ENCODE measurements at places on chromosomes 7 and 10. TPM values are rescaled to one million over a fixed set of nuclear protein-coding genes. Genes with fewer than 3 reads are reported as not detected.

GRCh38 chr7:36682102-36682501 is 42.2 kb downstream of the AOAH start:
- H3K27ac ChIP-seq: no peak overlapping the region
- no peaks in the 10 kb centered on the region for H3K36me3 ChIP-seq
- no peak for DNase-seq

GRCh38 chr7:97096037-97096436 is 21.5 kb upstream of the SDHAF3 start:
- H3K27me3 ChIP-seq: no peaks in the 10 kb centered on the region
- no peaks in the 10 kb centered on the region for H3K4me1 ChIP-seq
- no peaks in the 10 kb centered on the region for H3K36me3 ChIP-seq
- H3K4me3 ChIP-seq: no peak overlapping the region

DNA sequence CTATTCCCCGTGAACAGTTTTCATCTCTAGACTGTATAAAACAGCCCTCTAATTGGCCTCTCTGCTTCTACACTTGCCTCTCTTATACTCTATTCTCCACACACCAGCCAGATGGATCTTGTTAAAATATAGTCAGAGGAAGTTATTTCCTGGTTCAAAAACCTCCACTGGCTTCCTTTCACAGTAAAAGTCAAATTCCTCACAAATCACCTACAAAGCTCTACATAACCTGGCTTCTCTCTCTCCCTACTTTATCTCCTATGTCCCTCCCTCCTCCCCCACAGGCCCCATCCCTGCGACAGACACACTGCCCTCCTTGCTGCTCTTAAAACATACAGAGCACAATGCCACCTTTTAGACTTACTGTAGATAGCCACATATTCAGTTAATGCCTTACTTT is 60.1 kb downstream of the TPK1 start:
- no peak overlapping the region for H3K27ac ChIP-seq
- peak; percentile 8 for DNase-seq
- H3K4me3 ChIP-seq: no peak overlapping the region
- H3K27me3 ChIP-seq: no peaks in the 10 kb centered on the region
- no peaks in the 10 kb centered on the region for H3K36me3 ChIP-seq
- H3K4me1 ChIP-seq: no peaks in the 10 kb centered on the region

- peaks cover 80% of the 10 kb centered on the region for H3K36me3 ChIP-seq
- no peaks in the 10 kb centered on the region for H3K4me1 ChIP-seq
- no peak for DNase-seq
- H3K27me3 ChIP-seq: no peaks in the 10 kb centered on the region
- no peak overlapping the region for H3K4me3 ChIP-seq
- no peak overlapping the region for H3K27ac ChIP-seq
Observed at GRCh38 chr10:3151889-3152565, 20.6 kb downstream of the PITRM1 start.

DNA sequence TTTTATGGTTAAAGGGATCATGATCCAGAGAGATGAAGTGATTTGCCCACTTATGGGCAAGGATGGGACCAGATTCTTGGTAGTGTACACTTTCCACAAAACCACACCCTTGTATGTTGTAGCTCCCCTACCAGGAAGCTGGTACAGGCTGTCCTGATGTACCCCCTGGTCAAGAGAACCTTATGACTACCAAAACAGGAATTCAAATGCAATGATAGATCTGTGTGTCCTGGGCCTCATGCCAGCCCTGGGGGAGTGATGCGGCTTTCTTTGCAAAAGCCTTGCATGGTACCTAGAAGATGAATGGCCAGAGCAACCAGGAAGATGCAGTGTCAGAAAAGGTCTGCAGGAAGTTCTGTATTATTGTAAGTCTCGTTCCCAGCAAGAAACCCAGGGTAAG is 94.9 kb upstream of the AGK start:
- H3K4me3 ChIP-seq: no peak overlapping the region
- no peaks in the 10 kb centered on the region for H3K4me1 ChIP-seq
- no peaks in the 10 kb centered on the region for H3K27me3 ChIP-seq
- H3K27ac ChIP-seq: no peak overlapping the region
- no peaks in the 10 kb centered on the region for H3K36me3 ChIP-seq
- DNase-seq: no peak

- no peak overlapping the region for H3K4me3 ChIP-seq
- H3K36me3 ChIP-seq: no peaks in the 10 kb centered on the region
- no peaks in the 10 kb centered on the region for H3K4me1 ChIP-seq
- DNase-seq: no peak
Observed at GRCh38 chr7:36635091-36635490, 89.2 kb downstream of the AOAH start.

GRCh38 chr7:94378356-94378755 is 16.3 kb upstream of the COL1A2 start:
- no peak for DNase-seq
- H3K36me3 ChIP-seq: no peaks in the 10 kb centered on the region
- peak overlapping the region; percentile 43 for H3K27ac ChIP-seq
- peaks cover 7% of the 10 kb centered on the region for H3K4me1 ChIP-seq
- no peak overlapping the region for H3K4me3 ChIP-seq
- H3K27me3 ChIP-seq: no peaks in the 10 kb centered on the region

DNA sequence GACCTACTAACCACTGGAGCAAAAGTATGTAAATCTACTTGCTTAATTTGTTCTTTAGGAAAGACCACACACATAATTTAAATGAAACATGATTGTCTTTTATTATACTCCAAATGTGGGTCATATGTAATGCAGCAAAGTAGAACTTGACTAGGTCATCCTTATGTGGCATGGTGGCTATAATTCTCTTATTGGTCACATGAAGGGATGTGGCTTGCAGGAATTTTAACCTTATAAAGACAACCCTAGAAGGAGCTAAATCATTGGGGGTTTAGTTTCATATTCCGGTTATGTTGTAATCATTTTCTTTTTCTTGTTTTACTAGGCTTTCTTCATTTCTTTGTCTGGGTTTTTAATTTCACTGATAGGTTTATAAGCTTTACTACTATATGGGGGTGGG is 93.9 kb downstream of the SEPTIN7 start:
- peaks cover 35% of the 10 kb centered on the region for H3K36me3 ChIP-seq
- H3K27ac ChIP-seq: no peak overlapping the region
- no peak overlapping the region for H3K4me3 ChIP-seq
- no peaks in the 10 kb centered on the region for H3K27me3 ChIP-seq
- no peak for DNase-seq

GRCh38 chr10:61164458-61165160 is 220.6 kb upstream of the RHOBTB1 start:
- peaks cover 9% of the 10 kb centered on the region for H3K4me1 ChIP-seq
- H3K36me3 ChIP-seq: no peaks in the 10 kb centered on the region
- H3K27me3 ChIP-seq: no peaks in the 10 kb centered on the region
- no peak overlapping the region for H3K4me3 ChIP-seq

GRCh38 chr7:45921699-45922519 is 837 bp upstream of the IGFBP3 start:
- peak overlapping the region; percentile 51 for H3K4me3 ChIP-seq
- peak; percentile 83 for DNase-seq
- H3K27me3 ChIP-seq: peaks cover 45% of the 10 kb centered on the region
- H3K27ac ChIP-seq: peak overlapping the region; percentile 54
- H3K4me1 ChIP-seq: peaks cover 47% of the 10 kb centered on the region

DNA sequence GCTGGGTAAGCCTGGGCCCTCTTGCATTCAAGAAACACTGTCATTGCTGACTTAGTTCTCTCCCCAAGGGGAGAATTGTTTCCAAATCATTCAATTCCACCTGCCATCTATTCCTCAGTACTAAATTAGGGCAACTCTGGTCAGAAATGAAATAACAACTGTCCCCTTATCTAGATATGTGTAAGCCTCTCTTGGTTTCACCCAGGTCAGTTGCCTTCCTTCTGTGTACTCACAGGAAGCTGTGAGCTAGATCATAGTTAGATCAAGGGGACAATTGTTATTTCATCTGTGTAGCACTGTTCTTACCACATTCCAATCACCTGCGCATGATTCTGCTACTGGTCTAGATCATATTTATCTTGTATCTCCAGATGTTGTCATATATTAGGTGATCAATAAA is 483.0 kb upstream of the SORCS1 start:
- no peak overlapping the region for H3K4me3 ChIP-seq
- no peaks in the 10 kb centered on the region for H3K4me1 ChIP-seq
- no peak overlapping the region for H3K27ac ChIP-seq
- DNase-seq: no peak
- H3K36me3 ChIP-seq: no peaks in the 10 kb centered on the region
- no peaks in the 10 kb centered on the region for H3K27me3 ChIP-seq

DNA sequence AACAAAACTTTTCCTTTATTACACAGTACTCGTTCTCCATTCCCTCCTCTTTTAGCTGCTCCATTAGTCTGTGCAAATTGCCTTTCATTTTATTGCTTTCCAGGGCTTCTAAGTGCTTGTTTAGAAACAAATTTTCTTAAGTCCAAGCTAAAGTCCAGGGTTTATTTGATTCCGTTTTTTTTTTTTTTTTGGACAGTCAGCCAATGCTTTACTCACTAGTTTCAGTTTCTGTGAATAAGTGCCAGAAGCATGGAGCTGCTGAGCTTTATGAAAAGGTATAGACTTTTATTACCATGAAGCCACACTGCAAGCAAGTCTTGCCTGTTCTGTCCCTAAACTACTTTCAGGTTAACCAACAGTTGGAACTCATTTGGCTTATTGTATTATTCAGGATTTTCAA is 455.0 kb downstream of the GFRA1 start:
- no peaks in the 10 kb centered on the region for H3K36me3 ChIP-seq
- H3K4me3 ChIP-seq: no peak overlapping the region
- H3K4me1 ChIP-seq: no peaks in the 10 kb centered on the region
- no peaks in the 10 kb centered on the region for H3K27me3 ChIP-seq
- H3K27ac ChIP-seq: no peak overlapping the region
- no peak for DNase-seq

- no peaks in the 10 kb centered on the region for H3K27me3 ChIP-seq
- H3K36me3 ChIP-seq: no peaks in the 10 kb centered on the region
- DNase-seq: peak; percentile 58
- no peak overlapping the region for H3K4me3 ChIP-seq
- H3K27ac ChIP-seq: no peak overlapping the region
Observed at GRCh38 chr10:78740976-78741915, 327.5 kb upstream of the ZMIZ1 start.

- no peaks in the 10 kb centered on the region for H3K27me3 ChIP-seq
- H3K36me3 ChIP-seq: peaks cover 17% of the 10 kb centered on the region
- DNase-seq: no peak
Observed at GRCh38 chr7:27842094-27842692, 102.2 kb downstream of the TAX1BP1 start.

DNA sequence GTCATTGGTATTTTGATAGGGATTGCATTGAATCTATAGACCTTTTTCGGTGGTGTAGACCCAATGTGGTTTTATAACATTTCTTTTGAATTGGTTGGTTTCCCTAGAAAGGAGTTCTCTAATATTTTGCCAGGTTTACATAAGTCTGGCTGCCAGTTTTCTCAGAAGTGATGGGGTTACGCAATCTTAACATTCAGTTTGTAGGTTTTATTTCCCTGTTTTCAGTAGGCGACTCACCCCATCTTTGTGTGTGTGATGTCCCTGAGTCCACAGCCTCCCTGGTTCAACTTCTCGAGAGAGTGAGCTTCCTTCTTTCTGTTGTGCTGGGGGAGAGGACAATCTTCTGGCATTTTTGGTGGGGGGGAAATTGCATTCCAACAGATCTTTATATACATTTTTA is 9.6 kb upstream of the KIF5B start:
- no peaks in the 10 kb centered on the region for H3K36me3 ChIP-seq
- H3K4me3 ChIP-seq: no peak overlapping the region
- no peaks in the 10 kb centered on the region for H3K4me1 ChIP-seq
- no peak overlapping the region for H3K27ac ChIP-seq
- DNase-seq: peak; percentile 26

DNA sequence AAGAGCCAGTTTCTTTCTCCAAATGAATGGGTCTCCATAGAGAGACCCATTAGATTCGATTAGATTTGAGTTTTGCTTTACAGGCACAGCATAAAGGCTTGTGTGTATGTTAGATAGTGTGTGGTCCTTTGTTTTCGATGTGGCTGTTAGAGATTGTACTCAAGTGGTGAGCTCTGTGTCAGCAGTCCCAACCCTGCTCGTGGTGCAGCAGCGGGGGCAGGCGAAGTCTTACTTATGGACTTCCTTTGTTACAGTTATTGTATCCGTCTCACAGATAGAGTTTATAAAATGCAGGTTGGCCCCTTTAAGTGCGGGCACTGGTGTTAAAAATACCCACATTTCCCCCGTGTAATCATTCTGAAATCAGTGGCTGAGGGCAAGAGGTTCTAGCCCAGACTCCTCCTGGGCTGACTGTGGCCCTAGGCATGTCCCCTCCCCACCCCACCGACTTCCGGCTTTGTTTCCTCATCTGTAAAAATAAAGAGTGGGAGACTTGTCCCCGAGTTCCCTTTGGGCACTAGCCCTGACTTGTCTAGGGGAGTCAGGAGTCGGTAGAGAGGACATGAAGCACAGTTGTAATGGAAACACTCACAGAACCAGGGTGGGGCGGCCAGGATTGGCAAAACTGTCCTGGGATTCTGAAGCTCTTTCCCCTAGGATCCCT is 28.6 kb downstream of the MTURN start:
- no peak overlapping the region for H3K4me3 ChIP-seq
- peak overlapping the region; percentile 46 for H3K27ac ChIP-seq
- H3K36me3 ChIP-seq: peaks cover 5% of the 10 kb centered on the region
- H3K4me1 ChIP-seq: peaks cover 43% of the 10 kb centered on the region
- no peaks in the 10 kb centered on the region for H3K27me3 ChIP-seq

DNA sequence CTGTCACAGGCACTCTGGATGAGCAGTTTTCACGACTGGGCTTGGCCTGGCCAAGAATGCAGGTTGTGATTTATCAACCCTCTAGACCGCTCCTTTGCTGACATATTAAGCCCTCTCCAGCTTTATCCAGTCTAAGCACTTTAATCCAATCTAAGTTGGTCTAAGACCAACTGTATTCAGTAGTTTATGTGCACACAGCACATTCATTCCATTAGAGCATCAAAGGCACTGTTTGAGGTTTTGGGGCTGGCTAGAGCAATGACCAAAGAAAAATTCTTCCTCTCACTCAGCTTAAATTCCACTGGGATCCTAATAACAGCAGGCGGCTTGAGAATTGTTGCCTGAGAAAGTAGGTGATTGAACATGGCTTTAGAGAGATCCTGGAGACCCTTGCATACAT is 176.0 kb upstream of the INSYN2A start:
- no peak overlapping the region for H3K27ac ChIP-seq
- H3K4me1 ChIP-seq: no peaks in the 10 kb centered on the region
- no peak for DNase-seq

DNA sequence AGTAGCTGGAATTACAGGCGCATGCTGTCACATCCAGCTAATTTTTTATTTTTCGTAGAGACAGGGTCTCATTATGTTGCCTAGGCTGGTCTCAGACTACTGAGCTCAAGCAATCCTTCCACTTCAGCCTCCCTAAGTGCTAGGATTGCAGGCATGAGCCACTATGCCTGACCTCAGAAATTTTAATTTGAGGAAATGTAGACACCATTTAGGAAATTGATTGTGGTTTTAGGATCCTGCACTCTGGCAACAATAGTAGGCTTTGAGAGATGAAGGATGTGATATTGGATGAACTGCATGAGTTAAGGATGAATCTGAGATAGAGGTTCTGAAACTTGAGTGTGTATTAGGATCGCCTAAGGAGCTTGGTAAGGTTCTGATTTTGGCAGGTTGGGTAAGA is 66.5 kb downstream of the PPP1R9A start:
- H3K36me3 ChIP-seq: no peaks in the 10 kb centered on the region
- no peak for DNase-seq
- peaks cover 52% of the 10 kb centered on the region for H3K4me1 ChIP-seq
- no peak overlapping the region for H3K27ac ChIP-seq
- no peaks in the 10 kb centered on the region for H3K27me3 ChIP-seq

The GRID1 gene
- total RNA-seq: 2.3 TPM

The CH25H gene
- total RNA-seq: not detected

Measured in stomach (tissue), 19 donors.